NAMALWA (cell line): ENCODE measurements at places on chromosomes 1 and 21.

DNA sequence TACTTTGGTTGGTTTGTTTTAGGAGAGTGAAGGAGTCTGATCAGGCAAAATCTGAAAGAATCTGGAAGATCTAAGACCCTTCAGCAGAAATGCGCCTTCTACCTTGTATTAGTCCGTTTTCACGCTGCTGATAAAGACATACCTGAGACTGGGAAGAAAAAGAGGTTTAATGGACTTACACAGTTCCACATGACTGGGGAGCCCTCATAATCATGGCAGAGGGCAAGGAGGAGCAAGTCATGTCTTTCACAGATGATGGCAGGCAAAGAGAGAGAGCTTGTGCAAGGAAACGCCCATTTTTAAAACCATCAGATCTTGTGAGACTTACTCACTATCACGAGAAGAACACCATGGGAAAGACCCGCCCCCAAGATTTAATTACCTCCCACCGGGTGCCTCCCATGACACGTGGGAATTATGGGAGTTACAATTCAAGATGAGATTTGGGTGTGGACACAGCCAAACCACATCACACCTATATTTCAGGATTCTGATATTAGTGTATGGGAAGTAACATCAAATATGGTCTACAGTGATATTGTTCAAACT, 99.3 kb downstream of the GLUL start:
- DNase-seq, result no peak

- no peak for DNase-seq
Measured at GRCh38 chr1:161311595-161312181, 1.9 kb upstream of the MPZ start.

GRCh38 chr1:77514921-77515776, 167.3 kb downstream of the ZZZ3 start:
- DNase-seq, result peak; percentile 30

DNA sequence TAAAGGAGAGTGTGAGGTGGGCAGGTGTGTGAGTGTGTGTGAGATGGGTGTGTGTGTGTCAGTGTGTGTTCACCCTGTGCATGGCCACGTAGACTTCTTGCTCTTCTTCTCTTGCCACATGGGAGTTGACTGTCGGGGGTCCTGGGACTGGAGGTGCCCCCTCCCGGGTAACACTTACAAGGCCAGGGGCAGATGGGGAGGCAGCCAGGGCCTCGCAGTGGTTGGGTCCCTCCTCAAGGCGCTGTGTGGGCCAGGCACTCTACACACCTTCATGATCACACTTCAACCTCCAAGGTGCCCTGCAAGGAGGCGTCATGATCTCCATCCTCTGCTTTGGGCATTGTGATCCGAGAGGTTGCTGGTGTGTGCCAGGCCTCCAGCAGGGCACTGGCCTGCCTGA, 2.3 kb downstream of the PLA2G2F start:
- DNase-seq, result no peak

DNA sequence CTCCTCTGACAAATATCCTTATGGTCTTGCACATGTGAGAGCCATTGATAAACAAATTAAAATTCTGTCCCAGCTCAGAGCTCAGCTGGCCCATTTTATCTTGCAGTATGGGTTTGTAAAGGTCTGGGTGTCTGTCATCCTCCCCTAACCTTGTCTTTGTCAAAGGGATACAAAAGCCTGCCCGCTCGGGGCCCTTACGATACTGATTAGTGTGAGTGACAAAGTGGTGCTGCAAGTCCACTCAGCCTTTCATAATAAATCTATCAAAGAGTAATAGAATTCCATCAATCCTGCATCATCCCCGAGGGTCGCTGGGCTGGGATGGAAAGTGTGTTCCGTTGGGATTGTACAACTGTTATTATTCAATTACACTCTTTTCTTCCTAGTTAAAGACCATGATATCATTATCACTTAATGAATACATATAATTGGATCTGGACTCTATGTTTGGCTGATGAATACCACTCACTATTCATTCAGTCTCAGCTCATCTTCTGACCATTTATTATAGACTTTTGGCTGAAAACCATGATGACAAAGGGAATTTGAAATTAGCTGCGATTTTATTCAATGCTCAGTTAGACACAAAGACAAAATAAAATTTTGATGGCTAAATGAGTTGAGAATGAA, 122.5 kb upstream of the FOXD3 start:
- no peak for DNase-seq

GRCh38 chr1:59697150-59697800, 117.5 kb upstream of the HOOK1 start:
- DNase-seq, result no peak

DNA sequence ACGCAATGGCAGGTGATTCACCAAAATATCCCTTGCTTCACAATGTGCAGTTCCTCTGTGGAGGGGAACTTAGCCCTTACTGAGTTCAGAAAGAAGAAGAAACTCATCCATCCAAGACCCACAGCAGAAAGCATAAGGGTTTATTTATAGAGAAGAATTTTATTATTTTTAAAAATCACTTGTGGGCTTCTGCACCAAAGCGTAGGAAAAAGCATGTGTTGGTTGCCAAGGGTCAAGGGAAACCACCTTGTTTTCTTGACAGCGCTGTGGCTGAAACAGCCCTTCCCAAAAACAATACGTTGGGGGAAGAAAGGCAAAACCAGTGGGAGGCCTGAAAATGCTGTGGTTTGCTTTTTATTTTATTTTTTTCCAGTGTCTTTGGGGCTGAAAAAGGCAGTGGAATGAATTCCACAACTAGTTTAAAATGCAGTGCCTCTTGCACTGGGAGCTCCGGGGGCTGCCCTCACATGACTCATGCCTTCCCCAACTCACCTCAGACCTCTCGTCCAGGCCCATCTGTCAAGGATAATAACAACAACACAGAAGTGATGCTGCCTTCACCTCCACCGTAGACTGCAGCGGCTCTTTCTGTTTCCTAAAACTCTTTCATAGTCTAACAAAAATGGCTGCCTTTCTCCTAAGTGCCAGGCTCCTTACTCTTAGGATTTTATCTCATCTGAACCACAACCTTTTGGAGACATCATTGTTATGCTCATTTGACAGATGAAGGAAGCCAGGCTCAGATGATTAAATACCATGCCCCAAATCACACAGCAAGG, 224.2 kb upstream of the JUN start:
- DNase-seq, result no peak

- DNase-seq, result no peak
Measured at GRCh38 chr21:42290505-42290904, 24.7 kb downstream of the TFF3 start.

- DNase-seq, result no peak
Measured at GRCh38 chr1:214553142-214553710, 1.8 kb upstream of the PTPN14 start.

- DNase-seq, result no peak
Measured at GRCh38 chr1:244497805-244498204, 36.7 kb downstream of the CATSPERE start.

GRCh38 chr21:16085421-16085820, 355.6 kb downstream of the USP25 start:
- no peak for DNase-seq

DNA sequence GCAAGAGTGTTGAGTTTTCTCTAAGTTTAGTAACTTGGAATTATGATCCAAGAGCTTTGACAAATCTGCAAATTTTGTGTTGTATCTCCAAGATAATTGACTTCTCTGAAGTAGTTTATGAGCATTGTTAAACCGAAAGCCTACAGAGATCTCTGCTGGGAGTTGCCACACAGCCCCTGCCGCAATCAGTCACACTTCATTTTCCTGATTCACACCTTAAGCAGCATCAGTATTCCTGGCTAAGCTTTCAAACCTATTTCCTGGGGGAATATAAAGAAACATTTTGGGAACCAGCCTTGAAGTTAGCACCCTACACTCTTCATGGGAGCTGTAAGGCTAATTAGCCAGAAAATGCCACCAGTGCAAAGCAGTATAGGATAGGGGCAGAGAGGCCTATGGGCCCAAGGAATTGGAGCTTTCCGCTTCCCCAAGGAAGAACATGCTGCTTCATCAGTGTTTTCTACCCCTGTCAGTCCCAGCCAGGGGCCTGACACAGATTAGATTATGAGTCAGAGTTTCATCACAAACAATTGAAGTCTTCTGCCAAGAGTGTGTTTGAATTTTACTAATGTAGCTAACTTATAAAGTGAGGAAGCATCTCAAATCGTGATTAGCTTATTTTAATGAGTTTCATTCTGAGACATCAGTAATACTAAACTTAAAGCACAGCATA, 23.2 kb upstream of the CACYBP start:
- no peak for DNase-seq

DNA sequence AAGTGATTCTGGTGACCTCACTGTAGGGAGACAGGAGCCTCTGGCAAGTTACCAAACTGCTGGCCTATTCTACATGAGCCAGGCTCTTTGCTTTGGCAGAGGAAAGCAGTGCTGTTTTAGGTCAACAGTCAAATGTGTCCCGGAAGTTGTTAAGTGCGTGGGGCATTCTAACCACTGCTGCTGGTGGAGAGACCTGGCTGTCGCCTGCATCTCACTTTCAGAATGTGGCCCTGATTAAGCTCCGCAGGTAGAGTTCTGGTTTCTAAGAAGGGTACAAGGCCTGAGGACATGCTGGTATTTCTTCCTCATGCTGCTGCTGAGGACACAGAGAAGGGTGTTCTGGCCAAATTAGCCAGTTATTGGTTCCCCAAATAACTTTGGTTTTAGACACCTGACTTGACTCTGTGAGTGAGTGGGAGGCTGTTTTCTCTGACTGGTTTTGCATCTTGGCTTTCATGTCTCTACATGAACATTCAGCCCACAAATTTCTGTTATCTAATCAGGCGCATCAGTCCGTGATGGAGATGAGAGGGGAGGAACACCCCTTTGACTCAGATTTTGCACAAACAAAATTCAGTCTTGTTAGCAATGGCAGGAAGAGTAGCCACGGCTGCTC, 120.8 kb downstream of the LMO4 start:
- DNase-seq, result peak; percentile 92

DNA sequence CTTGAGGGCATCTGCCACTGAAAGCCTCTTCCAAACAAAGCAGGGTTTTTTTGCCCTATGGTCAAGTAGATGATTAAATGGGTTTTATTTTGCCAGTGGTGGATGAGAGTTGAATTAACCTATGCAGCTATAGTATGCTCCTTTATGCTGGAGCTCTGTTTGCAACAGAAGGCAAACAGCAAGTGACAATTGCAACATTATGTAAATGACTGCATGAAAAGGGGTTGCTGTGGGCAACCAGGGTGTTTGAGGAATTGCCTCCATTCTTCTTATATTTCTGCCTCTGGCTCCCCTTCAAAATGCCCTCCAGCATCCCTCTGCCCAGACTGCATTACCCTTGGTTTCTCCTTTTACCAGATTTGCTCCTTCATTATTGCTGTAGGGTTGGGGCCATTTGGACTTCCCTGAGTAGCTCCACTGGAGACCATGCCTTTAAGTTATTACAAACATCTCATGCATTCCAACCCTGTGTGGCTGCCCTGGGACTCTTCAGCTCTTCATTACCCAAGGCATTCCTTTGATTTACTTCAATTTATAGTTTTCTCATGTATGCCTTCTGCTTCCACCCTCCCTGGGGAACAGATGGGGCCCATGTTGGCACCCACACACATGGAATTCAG, 398.4 kb downstream of the PRDM2 start:
- DNase-seq, result no peak

- DNase-seq, result no peak
Measured at GRCh38 chr1:180937624-180938225, 25.0 kb downstream of the KIAA1614 start.

DNA sequence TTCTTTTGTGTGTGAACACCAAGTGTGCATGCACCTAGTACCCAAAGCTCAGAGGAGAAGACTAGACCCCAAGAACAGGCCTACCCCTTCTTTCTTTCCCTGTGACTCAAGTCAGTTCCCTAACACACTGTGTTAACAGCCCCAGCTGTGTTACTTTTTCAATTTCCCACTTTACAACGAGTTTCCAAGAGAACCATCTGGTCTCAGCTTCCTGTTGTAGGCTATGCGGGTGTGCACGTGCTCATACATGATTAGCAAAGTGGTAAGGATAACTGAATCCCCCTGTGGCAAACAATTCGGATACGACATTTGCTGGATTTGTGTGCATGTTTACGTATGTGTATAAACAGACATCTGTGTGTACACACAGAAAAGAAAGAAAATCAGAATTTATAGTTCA, 17.9 kb downstream of the IFNAR2 start:
- DNase-seq, result no peak

- no peak for DNase-seq
Measured at GRCh38 chr21:40902993-40903392, 56.0 kb upstream of the DSCAM start.

DNA sequence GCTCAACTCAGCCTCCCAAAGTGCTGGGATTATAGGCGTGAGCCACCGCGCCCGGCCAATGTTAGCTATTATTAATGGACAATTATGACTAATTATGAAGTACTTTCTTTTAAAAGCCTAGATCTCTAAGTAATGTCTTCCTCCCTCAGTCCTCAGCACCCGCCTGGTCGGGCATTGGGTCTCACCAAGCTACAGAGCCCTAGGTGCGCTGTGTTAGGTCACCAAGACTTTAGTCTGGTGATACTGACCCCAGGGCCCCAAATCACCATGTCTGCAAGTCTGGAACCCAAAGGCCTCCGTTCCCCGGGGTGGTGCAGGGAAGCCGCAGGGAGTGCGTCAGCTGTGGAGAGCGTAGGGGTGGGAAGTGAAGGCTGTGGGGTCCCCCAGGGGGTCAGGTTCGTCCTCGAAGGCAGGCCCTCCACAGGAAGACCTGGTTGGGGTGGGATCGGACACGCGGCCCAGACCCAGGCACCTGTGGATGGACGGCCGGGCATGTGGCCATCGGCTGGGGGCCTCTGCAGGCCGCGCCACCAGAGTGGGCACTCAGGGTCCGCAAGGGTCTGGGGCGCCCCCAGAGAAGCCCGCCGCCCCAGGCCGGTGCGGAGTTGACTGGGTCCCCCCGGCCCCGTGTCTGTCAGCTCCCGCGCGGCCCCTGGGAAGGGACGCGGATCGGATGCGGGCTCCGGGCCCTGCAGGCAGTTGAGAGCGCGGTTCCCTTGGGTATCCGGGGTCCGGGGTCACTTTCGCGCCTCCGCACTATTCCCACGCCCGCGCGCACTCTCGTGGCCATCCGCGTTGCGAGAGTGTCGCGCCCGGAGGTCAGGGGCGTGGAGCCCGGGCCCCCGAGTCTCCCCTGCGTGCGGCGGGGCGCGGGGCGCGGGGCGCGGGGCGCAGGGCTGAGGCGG, 710 bp upstream of the PDXK start:
- DNase-seq, result no peak

DNA sequence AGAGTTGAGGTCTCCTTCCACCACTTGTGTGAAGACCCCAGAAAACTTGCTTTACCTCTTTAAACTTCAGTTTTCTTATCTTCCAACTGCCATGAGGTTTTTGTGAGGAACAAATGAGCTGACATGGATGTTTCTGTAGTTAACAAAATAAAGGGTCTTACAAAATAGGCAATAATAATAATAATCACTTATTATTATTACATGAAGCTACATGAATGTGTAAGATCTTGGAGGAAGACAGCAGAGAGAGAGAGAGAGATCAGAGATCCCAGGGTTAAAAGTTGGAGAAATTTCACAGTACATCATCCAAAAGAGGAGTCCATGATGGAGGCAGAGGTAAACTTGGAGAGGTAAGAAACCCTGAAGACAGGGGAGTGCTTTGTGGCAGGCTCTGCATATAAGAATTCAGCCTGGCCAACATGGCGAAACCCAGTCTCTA, 10.7 kb downstream of the RCC1 start:
- DNase-seq, result peak; percentile 63
